Stimulated activated memory B cell treated with anti-CD40 and anti-IgM and Interleukin-4, amounts not matched to agents 10 μg/mL and 1 μg/mL and 100 μg/mL, for 72 hours (primary cell): ENCODE measurements at places on chromosomes 1 and 21.

- no peak overlapping the region for H3K4me3 ChIP-seq
- peak overlapping the region; percentile 71 for H3K27ac ChIP-seq
- H3K4me1 ChIP-seq, result peaks cover 23% of the 10 kb centered on the region
- no peak for ATAC-seq
- peaks cover 51% of the 10 kb centered on the region for H3K36me3 ChIP-seq
Measured at GRCh38 chr1:116496898-116497297, 73.9 kb downstream of the CD58 start.

DNA sequence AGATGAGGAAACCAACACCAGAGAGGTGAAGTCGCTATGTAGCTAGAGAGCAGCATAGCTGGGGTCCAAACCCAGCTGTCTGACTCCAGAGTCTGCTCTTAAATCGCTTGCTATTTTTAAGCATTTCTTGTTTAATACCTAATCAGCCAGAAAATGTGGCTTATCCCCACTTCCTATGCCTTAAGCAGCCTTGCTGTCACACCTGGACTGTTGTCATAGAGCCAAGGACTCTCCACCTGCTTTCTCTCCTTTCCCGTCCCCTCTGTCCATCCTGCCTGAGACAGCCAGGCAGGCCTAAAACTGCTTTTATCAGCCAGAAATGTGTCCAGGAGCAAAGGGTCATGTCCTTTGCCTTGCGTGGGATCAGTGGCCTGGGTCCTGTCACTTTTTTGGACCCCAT, 28.3 kb upstream of the EPHA8 start:
- no peak overlapping the region for H3K27ac ChIP-seq
- no peak overlapping the region for H3K4me3 ChIP-seq
- H3K4me1 ChIP-seq, result peaks cover 5% of the 10 kb centered on the region
- H3K27me3 ChIP-seq, result no peaks in the 10 kb centered on the region

DNA sequence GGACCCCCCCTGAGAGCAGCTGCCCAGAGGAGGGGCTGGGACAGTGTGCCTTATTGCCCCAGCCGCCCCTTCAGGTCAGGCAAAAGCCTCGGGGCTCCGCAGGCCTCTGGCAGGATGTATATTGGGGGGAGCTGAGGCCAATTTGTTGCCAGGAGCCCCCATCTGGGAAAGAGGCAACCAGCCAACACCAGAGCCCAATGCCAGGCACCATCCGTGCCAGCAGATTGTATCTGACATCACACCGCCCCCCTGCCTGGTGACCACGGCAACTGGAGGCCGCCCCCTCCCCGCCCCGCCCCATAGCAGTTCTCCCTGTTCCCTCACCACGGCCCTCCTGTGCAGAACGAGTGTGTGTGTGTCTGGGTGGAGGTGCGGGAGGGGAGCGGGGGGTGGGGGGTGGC, 3.6 kb upstream of the PLEKHG5 start:
- peaks cover 34% of the 10 kb centered on the region for H3K27me3 ChIP-seq
- peaks cover 20% of the 10 kb centered on the region for H3K4me1 ChIP-seq
- H3K27ac ChIP-seq, result no peak overlapping the region
- no peaks in the 10 kb centered on the region for H3K36me3 ChIP-seq
- H3K4me3 ChIP-seq, result no peak overlapping the region

- H3K27ac ChIP-seq, result peak overlapping the region; percentile 40
- H3K4me1 ChIP-seq, result peaks cover 55% of the 10 kb centered on the region
- no peak overlapping the region for H3K4me3 ChIP-seq
- H3K36me3 ChIP-seq, result peaks cover 62% of the 10 kb centered on the region
- no peaks in the 10 kb centered on the region for H3K27me3 ChIP-seq
Measured at GRCh38 chr1:111696330-111696729, 42.9 kb downstream of the INKA2 start.

GRCh38 chr1:152252157-152252556, 28.2 kb upstream of the HRNR start:
- no peak for ATAC-seq
- peaks cover 8% of the 10 kb centered on the region for H3K27me3 ChIP-seq
- no peak overlapping the region for H3K27ac ChIP-seq
- H3K4me3 ChIP-seq, result no peak overlapping the region

DNA sequence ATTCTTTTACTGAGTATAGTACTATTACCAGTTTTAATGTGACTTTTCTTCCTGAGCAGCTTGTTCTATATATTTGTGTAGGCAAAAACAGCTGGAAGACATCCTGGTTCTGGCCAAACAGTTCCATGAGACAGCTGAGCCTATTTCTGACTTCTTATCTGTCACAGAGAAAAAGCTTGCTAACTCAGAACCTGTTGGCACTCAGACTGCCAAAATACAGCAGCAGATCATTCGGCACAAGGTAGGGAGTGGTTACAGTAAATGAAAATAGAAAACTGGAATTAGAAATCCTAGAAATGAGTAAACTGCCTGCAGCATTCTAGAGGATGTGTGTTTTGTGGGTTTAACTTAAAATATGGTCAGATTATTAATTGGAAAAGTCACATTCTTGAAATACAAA, 64.1 kb upstream of the BMP8A start:
- H3K27me3 ChIP-seq, result no peaks in the 10 kb centered on the region
- peaks cover 70% of the 10 kb centered on the region for H3K36me3 ChIP-seq
- H3K4me1 ChIP-seq, result no peaks in the 10 kb centered on the region
- no peak overlapping the region for H3K4me3 ChIP-seq

DNA sequence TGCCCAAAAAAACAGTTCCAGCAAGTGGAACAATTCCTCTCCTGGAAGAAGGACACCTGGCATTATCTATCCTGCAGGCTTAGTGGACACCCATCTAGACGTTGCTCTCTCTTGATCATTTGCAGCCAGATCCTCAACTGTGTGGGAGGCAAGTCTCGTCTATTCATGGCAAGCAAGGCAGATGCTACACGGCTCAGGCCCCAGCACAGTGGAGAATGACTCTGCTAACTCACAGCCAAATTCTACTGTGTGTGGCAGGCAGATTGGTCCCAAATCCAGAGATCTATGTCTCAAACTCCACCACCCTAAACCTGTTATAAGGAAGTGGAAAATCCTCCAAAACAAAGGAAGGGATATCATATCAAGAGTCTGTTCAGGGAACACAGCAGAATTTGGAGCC, 7.0 kb downstream of the TNNT2 start:
- no peak for ATAC-seq
- H3K27ac ChIP-seq, result no peak overlapping the region
- H3K27me3 ChIP-seq, result peaks cover 52% of the 10 kb centered on the region

DNA sequence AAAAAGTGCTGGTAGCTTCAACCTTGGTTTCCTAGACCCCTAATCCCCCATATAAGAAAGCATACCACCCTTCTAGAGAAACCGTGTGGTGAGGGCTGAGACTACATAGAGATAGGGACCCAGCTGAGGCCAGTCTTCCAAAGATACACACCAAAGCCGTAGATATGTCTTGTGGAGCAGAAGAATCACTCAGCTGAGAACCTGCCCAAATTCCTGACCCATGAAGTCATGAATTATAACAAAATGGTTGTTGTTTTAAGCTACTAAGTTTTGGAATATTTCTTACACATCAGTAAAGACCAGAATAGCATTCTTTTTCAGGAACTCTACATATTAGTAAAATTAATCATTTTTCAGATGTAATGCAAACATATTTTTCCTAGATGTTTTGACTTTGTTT, 3.3 kb upstream of the SNRPE start:
- H3K27ac ChIP-seq, result no peak overlapping the region
- peaks cover 15% of the 10 kb centered on the region for H3K4me1 ChIP-seq
- H3K27me3 ChIP-seq, result no peaks in the 10 kb centered on the region
- H3K4me3 ChIP-seq, result no peak overlapping the region
- no peak for ATAC-seq

DNA sequence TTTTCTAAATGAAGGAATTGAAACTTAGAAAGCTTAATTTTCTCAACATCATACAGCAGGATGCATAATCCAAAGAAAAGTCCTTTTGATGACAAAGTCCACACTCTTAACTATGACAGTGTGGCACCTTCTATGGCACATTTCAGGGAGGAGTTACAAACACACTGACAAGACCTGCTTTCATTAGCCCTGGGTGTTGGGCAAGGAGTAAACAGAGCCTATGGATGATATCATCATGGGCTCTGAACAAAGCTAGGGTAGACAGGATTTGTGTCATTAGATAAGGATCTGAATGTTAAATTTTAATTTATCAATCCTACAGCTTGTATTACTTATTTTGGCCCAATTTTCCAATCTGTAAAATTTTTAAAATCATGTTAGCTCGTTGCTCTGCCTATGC, 62.6 kb upstream of the DENND1B start:
- peaks cover 5% of the 10 kb centered on the region for H3K27me3 ChIP-seq
- H3K36me3 ChIP-seq, result no peaks in the 10 kb centered on the region
- H3K4me3 ChIP-seq, result no peak overlapping the region
- peaks cover 16% of the 10 kb centered on the region for H3K4me1 ChIP-seq
- no peak overlapping the region for H3K27ac ChIP-seq

DNA sequence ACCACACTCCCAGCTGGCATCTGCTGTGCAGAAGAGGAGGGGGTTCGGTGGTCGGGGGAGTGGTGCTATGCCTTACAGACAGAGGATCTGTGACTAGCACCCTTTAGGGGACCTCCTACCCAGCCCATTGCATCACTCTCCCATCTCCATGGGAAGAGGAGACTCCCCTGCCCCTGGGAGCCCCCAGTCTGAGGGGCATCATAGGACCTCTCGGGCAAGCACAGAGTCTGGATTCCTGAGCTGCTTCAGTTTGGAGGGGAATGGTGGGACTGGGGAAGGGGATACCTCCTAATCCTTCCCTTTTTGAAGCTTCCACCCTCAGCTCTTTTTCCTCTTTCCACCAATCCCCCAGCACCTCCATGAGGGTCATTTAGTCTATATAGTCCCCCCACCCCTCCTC, 1.4 kb downstream of the INSRR start:
- peaks cover 13% of the 10 kb centered on the region for H3K4me1 ChIP-seq
- H3K27ac ChIP-seq, result no peak overlapping the region
- H3K4me3 ChIP-seq, result no peak overlapping the region
- H3K36me3 ChIP-seq, result no peaks in the 10 kb centered on the region
- ATAC-seq, result no peak

DNA sequence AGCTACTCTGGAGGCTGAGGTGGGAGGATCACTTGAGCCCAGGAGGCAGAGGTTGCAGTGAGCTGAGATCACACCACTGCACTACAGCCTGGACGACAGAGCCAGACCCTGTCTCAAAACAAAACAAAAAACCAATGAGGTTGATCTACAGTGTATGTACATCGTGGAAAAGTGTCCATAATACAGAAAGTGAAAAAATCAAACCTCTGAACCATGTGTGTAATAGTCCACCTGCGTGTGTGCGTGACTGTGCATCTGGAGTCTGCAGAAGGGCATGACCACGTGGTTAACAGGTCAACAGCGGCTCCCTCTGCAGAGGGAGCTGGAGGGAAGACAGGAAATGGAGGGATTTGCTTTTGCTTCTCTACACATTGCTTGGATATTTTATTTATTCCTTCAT, 32.4 kb upstream of the ENO1 start:
- H3K4me1 ChIP-seq, result no peaks in the 10 kb centered on the region
- ATAC-seq, result no peak
- H3K36me3 ChIP-seq, result no peaks in the 10 kb centered on the region
- no peak overlapping the region for H3K27ac ChIP-seq
- H3K27me3 ChIP-seq, result peaks cover 10% of the 10 kb centered on the region

GRCh38 chr1:156868341-156868740, 7.7 kb downstream of the NTRK1 start:
- peaks cover 80% of the 10 kb centered on the region for H3K27me3 ChIP-seq
- no peak for ATAC-seq
- no peak overlapping the region for H3K4me3 ChIP-seq
- no peak overlapping the region for H3K27ac ChIP-seq
- H3K4me1 ChIP-seq, result peaks cover 9% of the 10 kb centered on the region

DNA sequence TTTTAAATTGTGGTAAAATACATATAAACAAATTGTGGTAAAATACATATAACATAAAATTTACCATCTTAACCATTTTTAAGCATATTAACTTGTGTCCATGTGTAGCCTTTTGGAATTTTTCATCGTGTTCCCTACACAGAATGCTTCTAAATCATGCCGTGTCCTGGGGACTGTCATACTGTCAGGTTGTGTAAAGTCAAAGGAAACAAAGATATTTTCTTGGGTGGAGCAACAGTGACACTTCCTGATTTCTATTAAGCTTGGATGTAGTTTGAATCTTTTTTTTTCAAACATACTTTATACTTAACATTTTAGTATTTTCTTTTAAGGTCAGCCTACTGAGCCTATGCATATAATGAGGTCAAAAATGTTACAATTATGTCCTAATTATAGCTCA, 32.3 kb downstream of the DOP1B start:
- peaks cover 13% of the 10 kb centered on the region for H3K4me1 ChIP-seq
- no peak for ATAC-seq
- H3K27me3 ChIP-seq, result no peaks in the 10 kb centered on the region
- no peak overlapping the region for H3K27ac ChIP-seq
- H3K4me3 ChIP-seq, result no peak overlapping the region

- no peaks in the 10 kb centered on the region for H3K4me1 ChIP-seq
- H3K4me3 ChIP-seq, result no peak overlapping the region
- H3K27ac ChIP-seq, result no peak overlapping the region
- ATAC-seq, result no peak
Measured at GRCh38 chr1:170200161-170200560, 54.4 kb downstream of the NTMT2 start.

GRCh38 chr1:169305356-169305755, 62.2 kb downstream of the NME7 start:
- peaks cover 6% of the 10 kb centered on the region for H3K4me1 ChIP-seq
- H3K4me3 ChIP-seq, result no peak overlapping the region
- H3K36me3 ChIP-seq, result peaks cover 30% of the 10 kb centered on the region
- no peak for ATAC-seq
- H3K27ac ChIP-seq, result no peak overlapping the region

- peak overlapping the region; percentile 66 for H3K27ac ChIP-seq
- H3K4me1 ChIP-seq, result peaks cover 43% of the 10 kb centered on the region
- peak overlapping the region; percentile 37 for H3K4me3 ChIP-seq
- ATAC-seq, result peak; percentile 57
- peaks cover 48% of the 10 kb centered on the region for H3K27me3 ChIP-seq
Measured at GRCh38 chr1:19013826-19014548, 57.5 kb upstream of the IFFO2 start.

DNA sequence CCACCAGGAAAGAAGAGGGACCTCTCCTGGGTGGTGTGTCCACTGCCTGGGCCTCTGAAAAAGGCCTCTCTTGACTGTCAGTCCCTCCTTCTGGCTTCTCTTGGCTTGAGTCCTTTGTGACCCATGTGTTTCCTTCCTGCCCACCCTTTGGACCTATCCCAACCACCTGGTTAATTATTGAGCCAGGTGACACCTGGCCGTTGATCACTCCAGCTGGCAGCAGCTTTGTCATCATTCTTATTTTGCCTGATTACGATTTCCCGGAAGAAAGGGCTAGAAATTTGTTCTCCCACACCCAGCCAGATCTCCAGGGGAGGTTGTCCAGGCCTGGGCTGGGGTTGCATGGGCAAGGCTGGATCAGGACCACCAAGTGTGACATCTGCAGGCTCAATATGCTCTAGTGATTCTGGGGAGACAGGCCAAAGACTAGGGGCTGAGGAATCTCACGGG, 24.8 kb downstream of the CSF1 start:
- H3K4me3 ChIP-seq, result no peak overlapping the region
- ATAC-seq, result no peak
- no peak overlapping the region for H3K27ac ChIP-seq
- peaks cover 8% of the 10 kb centered on the region for H3K27me3 ChIP-seq
